ENCODE measurements at places on chromosomes 3 and 15.

DNA sequence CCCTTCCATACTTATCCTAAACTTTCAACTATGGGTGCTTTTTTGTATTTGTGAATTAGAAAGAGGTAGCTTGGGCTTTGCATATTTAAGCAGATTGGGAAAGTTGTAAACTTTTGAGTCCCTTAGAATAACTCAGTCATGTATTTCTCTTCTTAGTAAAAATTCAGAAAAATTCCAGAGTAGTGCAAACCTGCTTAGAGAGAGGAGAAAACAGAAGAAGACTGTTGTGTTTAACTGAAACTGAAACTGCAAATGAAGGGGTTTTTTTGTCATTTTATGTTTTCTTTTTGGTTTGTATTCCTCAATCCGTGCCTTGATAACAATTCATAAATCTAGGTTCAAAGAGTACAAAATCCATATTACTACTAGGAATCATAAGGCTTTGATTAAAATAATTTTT, 31.3 kb downstream of the CD200 start:
- DNase-seq: no peak

DNA sequence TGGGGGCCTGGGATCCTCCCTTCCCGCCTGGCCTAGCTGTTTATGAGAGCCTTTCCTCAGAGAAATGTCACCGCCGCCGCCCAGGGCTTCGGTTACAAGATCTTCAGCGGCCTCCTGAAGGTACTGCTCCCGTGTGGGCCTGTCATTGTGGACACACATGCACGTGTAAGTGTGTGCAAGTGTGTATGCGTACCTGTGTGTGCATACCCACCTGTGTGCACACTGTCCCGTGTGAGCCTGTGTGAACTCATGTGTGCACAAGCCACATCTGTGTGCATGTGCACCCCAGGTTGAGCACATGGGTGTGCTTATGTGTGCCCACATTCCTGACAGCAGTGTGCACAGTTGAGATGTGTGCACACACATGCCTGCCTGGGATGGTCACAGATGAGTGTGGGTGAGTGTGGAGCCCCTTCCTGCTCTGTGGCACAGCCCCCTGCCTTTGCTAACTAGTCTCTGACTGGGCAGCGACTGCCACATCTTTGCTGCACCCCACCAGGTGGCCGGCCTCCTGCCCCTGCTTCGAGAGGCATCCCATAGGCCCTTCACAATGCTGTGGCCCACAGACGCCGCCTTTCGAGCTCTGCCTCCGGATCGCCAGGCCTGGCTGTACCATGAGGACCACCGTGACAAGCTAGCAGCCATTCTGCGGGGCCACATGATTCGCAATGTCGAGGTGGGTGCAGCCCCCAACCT, 14.1 kb downstream of the NT5DC2 start:
- no peak for DNase-seq

GRCh38 chr3:112374333-112374734, 41.4 kb downstream of the CD200 start:
- DNase-seq: peak; percentile 63

DNA sequence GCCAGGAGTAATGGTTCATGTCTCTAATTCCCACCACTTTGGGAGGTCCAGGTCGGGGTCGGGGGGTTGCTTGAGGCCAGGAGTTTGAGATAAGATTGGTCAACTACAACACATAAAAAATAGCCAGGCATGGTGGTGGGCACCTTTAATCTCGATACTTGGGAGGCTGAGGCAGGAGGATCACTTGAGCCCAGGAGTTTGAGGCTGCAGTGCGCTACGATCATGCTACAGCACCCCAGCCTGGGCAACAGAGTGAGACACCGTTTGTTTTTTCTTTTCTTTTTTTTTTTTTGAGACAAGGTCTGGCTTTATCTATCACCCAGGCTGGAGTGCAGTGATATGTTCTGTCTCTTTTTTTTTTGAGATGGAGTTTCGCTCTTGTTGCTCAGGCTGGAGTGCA, 1.3 kb upstream of the VPS33B start:
- no peak for DNase-seq

GRCh38 chr3:5035692-5036391, 56.6 kb downstream of the BHLHE40 start:
- DNase-seq: no peak

GRCh38 chr3:124351430-124352148, 359.7 kb upstream of the ROPN1 start:
- DNase-seq: peak; percentile 72

- peak; percentile 99 for DNase-seq
These were observed 37.9 kb downstream of the LIPC start for GRCh38 chr15:58469432-58470353.

DNA sequence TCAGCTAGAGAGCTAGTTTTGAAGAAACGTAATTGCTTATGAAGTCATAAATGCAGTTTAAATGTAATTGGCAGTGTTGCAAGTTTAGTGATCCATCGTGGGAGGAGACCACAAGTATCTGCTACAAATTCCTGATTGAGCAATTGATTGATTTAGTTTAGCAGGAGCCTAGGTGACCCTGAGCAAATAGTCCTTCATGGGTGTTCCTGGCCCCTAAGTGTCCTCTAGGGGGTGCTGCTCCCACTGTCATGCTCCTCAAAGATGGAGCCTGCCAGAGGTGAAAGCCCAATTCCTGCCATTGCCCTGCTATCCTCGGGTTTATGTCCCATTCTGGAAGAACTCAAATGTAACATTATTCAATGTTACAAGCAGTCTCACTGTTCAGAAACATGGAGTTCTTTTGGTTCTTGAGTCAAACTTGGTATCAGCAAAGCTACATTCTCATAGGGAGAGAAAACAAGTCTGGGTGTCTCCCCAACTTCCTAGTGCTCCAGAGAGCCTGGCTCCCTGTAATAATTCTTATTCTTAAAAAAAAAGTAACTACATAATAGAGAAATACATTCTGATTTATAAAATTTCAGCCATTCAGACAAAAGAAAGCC, 29.8 kb upstream of the SENP5 start:
- DNase-seq: peak; percentile 51

GRCh38 chr3:184812662-184813042, 686 bp downstream of the VPS8 start:
- no peak for DNase-seq

DNA sequence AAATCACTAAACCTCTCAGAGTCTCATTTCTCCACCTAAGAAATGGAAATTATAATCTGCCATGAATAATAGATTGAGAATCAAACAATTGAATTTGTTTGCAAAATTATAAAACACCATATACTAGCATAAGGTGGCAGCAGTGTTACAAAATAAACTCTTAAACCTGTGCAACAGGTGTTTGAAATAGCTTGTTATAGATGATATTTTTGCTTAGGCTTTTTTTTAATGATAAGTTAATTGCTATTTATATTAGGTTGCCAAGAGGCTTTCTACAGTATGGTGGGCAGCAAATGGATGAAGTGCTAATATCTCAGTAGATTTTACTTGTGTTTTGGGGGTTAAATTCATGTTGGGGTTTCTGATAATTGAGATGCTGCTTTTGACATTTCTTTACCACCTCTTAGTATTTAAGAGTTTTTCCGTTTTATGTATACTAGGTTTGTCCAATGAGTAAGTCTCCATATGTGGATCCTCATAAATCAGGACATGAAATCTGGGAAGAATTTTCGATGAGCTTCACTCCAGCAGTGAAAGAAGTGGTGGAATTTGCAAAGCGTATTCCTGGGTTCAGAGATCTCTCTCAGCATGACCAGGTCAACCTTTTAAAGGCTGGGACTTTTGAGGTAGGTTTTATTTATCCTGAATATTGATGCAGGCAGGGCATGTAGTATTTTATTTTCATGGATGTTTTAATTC, 19.6 kb downstream of the NR1D2 start:
- DNase-seq: no peak

GRCh38 chr3:182118066-182118465, 406.3 kb downstream of the SOX2 start:
- DNase-seq: peak; percentile 50

DNA sequence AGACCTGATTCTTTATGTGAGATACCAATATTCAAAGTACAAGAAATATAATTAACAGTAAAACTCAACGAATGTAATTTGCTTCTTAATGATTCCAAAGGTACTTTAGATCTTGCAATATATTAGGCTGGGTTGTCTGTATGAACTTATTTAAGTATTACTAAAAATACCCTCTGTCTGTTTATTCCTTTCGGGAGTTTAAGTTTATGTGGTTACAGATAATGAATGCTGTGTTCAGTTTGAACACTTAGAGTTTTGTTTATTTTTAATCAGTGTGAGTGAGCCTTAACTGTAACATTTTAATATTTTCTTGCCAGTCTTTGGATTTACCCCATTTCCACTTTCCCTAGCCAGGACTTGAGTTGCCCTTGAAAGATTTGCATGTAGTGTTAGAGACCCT, 3.5 kb downstream of the PDE8A start:
- no peak for DNase-seq

DNA sequence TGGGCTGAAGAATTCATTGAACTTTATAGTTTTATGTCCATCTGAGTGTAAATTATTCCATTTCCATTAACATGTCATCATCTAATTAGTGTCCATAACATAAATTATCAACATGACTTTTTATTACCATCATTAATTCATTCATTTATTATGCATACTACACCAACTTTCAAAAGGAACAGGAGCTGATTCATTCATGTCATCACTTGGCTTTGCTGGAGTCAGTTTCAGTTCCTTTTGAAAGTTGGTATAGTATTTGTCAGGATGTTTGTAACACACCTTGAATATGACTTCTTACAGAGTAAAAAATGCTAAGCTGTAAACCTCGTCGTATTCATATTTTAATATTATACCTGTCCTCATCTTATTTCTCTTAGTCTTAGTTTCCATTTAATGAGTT, 298.0 kb upstream of the RBMS3 start:
- no peak for DNase-seq

- peak; percentile 97 for DNase-seq
These were observed at the start of gene ACAD9 for GRCh38 chr3:128879125-128879969. Gene ACAD9, plus strand, starts transcription at chr3:128879620. Its CDS starts 72 bp downstream, at chr3:128879692.
